ENCODE measurements at places on chromosomes 16 and 17. TPM values are rescaled to one million over a fixed set of nuclear protein-coding genes. Genes with fewer than 3 reads are reported as not detected.

GRCh38 chr17:31401456-31402254 is 10.2 kb downstream of the RAB11FIP4 start:
- no peak overlapping the region for H3K27ac ChIP-seq
- H3K36me3 ChIP-seq, result no peaks in the 10 kb centered on the region
- no peak for DNase-seq
- no peaks in the 10 kb centered on the region for H3K4me1 ChIP-seq
- no peak overlapping the region for H3K4me3 ChIP-seq

GRCh38 chr17:72477491-72477890 is 356.7 kb downstream of the SOX9 start:
- no peaks in the 10 kb centered on the region for H3K4me1 ChIP-seq
- H3K27me3 ChIP-seq, result no peaks in the 10 kb centered on the region
- DNase-seq, result no peak
- no peak overlapping the region for H3K27ac ChIP-seq
- H3K36me3 ChIP-seq, result no peaks in the 10 kb centered on the region

- no peaks in the 10 kb centered on the region for H3K36me3 ChIP-seq
- H3K27me3 ChIP-seq, result peaks cover 12% of the 10 kb centered on the region
- no peak for DNase-seq
- no peak overlapping the region for H3K27ac ChIP-seq
- no peak overlapping the region for H3K4me3 ChIP-seq
- H3K4me1 ChIP-seq, result no peaks in the 10 kb centered on the region
Observed at GRCh38 chr17:58556833-58557250, 42.4 kb upstream of the MTMR4 start.

- peak overlapping the region; percentile 87 for H3K4me3 ChIP-seq
- peak overlapping the region; percentile 67 for H3K27ac ChIP-seq
- H3K36me3 ChIP-seq, result peaks cover 35% of the 10 kb centered on the region
- H3K27me3 ChIP-seq, result no peaks in the 10 kb centered on the region
Observed at GRCh38 chr17:28643983-28644786, 773 bp downstream of the BLTP2 start.

GRCh38 chr16:75244844-75245758 is 6.3 kb downstream of the BCAR1 start:
- H3K27me3 ChIP-seq, result no peaks in the 10 kb centered on the region
- peak; percentile 98 for DNase-seq
- H3K36me3 ChIP-seq, result peaks cover 28% of the 10 kb centered on the region
- peaks cover 57% of the 10 kb centered on the region for H3K4me1 ChIP-seq
- H3K4me3 ChIP-seq, result no peak overlapping the region

DNA sequence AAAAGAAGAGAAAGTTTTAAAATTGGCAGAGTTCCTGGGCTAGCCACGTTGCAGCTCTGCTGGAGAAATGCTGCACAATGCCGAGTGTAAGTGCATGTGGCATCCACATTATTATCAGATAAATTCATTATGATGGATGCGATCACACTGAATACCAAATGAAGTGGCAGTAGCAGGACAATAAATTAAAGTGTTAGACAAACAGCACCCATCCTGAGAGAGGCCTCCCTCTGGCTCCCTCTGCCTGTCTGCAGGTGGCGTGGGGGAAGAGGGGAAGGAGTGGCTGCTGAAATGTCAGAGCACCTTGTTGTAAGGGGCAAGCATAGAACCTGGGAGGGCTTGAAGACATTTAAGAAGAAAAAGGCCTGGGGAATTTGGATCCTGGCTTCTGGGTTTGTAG is 324.1 kb downstream of the HAPSTR1 start:
- no peaks in the 10 kb centered on the region for H3K36me3 ChIP-seq
- DNase-seq, result no peak
- no peak overlapping the region for H3K4me3 ChIP-seq

GRCh38 chr16:31105677-31106213 is 2.4 kb upstream of the BCKDK start:
- no peak for DNase-seq
- no peaks in the 10 kb centered on the region for H3K27me3 ChIP-seq
- no peak overlapping the region for H3K4me3 ChIP-seq
- H3K27ac ChIP-seq, result peak overlapping the region; percentile 43
- H3K4me1 ChIP-seq, result peaks cover 5% of the 10 kb centered on the region

GRCh38 chr16:79536958-79537357 is 63.6 kb downstream of the MAF start:
- no peak overlapping the region for H3K27ac ChIP-seq
- H3K36me3 ChIP-seq, result no peaks in the 10 kb centered on the region
- no peaks in the 10 kb centered on the region for H3K4me1 ChIP-seq

GRCh38 chr17:68613739-68614298 is 12.7 kb upstream of the FAM20A start:
- no peaks in the 10 kb centered on the region for H3K36me3 ChIP-seq
- DNase-seq, result no peak
- H3K27me3 ChIP-seq, result no peaks in the 10 kb centered on the region
- no peaks in the 10 kb centered on the region for H3K4me1 ChIP-seq
- no peak overlapping the region for H3K4me3 ChIP-seq

- H3K27me3 ChIP-seq, result no peaks in the 10 kb centered on the region
- H3K27ac ChIP-seq, result peak overlapping the region; percentile 70
- H3K36me3 ChIP-seq, result no peaks in the 10 kb centered on the region
Observed at GRCh38 chr16:86928523-86929011, 350.2 kb downstream of the FOXL1 start.

The MEIOB gene
- polyA plus RNA-seq, result 0.14 TPM

The TMEM88 gene
- polyA plus RNA-seq, result 2.1 TPM

The RASL10B gene
- polyA plus RNA-seq, result 4.1 TPM

The ZNF200 gene
- 3.7 TPM for polyA plus RNA-seq

The NKD1 gene
- polyA plus RNA-seq, result not detected
